ENCODE measurements at places on chromosomes 3 and 15. TPM values are rescaled to one million over a fixed set of nuclear protein-coding genes. Genes with fewer than 3 reads are reported as not detected.

GRCh38 chr3:149003653-149004305 lies 12.4 kb downstream of the GYG1 start:
- DNase-seq: no peak

DNA sequence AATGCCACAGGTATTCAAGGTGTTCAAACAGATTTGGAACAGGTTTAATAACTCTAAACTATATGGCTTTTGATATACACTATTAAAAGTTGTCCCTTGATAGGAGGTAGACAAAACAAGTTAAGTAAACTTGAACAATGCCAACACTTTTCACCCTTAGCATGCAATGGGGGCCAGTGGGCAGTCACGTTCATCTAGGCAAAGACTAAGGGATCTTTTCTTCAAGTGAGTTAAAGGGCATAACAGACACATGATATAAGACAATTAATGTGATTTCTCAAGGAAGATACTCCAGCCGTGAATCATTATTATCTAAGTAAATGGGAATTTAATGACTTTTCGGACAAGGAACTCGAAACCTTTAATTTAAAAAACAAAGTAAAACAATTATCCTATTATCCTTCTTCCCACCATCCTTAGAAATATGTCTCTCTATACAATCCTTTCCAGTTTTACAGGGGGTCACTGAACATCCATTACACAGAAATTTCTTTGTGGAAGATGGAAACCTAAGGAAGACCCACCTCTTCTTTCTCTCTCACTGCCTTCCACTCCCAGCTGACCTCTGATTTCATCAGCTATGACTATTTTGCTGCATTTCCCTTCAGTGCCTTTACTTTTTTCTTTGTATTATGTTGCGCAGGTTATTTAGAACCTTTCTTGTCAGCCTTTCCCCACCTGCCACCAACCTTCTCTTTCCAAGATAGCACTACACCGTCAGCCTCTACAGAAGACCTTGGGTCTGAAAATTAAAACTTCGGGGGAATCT lies 1.5 kb downstream of the CLDN1 start:
- DNase-seq: no peak

PHLDB2 gene
- total RNA-seq: 9.4 TPM

DNA sequence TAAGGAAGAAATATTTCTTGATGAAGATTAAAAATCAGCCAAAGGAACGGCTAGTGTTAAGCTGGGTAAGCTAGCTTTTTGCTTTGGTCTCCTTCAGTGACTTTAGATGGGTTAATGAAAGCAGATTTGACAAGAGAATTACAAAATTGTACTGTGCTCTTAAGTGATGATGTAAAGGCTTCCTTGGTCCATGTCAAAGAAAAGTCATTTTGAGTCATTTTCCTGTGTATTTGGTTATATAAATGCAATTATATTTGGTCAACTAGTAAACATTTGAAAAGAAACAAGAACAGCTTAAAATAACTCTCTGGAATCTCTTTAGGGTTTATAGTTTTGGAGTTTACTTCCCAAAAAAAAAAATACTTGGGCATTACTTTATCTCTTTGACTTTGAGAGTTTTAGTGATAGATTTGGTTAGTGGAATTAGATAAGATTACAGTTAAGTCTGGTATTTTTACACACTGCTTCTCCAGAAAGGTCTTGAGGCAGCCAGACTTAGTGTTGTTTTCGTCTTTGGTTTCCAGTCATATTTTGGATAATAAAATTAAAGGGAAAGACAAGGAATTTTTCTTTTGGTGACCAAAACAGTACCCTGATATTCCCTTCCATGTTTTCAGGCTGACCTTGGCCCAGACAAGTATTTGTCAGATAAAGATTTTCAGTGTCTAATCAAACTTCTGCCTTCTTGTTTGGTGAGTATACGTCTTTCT lies 42.3 kb downstream of the PDHB start:
- DNase-seq: no peak

GRCh38 chr15:71325481-71325880 lies 210.2 kb downstream of the THSD4 start:
- DNase-seq: no peak

DNA sequence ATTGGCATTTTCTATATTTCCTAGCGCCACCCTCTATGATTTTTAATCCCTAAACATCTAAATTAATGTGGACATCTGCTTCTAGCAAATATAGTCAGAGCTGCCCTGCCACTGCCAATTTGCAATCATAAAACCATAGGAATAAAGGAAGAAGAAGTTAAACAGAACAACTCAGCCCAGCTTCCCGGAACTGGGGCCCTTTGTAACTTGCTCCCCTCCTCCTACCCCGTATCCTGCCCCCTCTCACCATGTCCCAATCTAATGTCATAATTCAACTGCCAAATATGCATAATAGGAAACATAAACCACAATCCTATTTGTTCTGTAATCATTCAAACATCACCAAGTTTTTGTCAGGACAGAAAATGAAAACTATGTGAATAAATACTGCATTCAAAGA lies 74.4 kb upstream of the ACP3 start:
- DNase-seq: no peak
